Daoy (cell line): ENCODE measurements at places on chromosomes 6 and 20. TPM values are rescaled to one million over a fixed set of nuclear protein-coding genes. Genes with fewer than 3 reads are reported as not detected.

- no peak for DNase-seq
Measured at GRCh38 chr6:167285077-167285770, 5.9 kb upstream of the UNC93A start.

The PCSK2 gene
- total RNA-seq: 0.06 TPM in 1 of 2 replicates, not detected in the other

DNA sequence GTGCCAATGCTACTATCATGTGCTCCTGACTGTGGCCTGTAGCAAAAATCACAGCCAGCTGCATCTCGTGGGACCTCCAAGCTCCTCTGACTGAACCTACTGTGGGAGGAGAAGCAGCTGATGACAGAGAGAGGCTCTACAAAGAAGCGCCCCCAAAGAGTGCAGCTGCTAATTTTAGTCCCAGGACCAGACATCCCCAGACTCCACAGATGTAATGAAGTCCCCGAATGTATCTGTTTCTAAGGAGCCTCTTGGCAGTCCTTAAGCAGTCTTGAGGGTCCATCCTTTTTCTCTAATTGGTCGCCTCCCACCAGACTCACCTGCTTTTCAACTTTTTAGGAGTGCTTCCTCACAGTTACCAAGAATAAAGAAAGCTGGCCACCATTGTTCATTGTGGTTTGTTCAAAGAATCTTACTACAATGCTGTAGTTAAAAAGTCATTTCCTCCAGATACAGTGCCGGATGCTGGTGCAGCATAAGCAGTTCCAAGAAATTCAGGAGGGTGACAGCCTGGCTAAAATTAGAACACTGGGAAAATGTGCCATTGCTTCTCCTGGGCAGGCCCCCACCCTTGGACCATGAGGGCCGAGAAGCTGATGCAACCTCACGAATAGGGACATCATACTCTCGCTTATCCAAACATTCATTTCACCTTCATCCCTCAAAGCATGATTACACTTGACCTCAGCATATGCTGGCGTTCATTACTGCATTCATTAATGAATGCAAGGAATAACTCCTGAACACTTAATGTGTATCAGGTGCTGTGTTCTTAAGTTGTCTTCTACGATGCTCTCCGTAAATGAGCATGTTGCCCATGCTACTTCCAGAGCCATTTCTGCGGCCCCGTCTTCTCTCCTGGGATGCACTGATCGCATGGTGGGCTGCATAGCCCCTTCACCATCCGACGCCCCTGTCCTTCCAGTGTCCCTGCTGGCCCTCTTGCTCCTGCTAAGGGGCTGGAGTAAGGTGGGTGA lies 66.4 kb downstream of the LY86 start:
- no peak for DNase-seq

DNA sequence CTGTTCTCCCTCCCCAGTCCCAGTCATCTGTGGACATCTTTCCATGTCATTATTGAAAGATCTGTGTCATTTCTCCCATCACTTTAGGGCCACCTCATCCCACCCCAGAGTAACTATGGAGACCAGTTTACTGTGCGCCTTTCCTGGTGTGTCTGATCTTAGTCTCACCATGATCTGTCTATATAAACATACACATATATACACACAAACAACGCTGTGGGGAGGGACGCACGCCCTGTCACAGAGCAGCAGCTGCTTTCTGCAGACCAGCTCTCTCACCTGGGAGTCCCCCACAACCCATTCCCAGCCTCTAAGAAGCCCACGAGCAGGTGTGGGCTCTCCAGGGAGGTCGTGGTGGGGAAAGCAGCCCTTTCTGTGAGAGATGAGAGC lies 68.1 kb upstream of the TOX2 start:
- no peak for DNase-seq

- DNase-seq: no peak
Measured at GRCh38 chr20:45685896-45686295, 15.9 kb upstream of the WFDC11 start.

The NKAPL gene
- not detected in 2 replicates for total RNA-seq

The CALHM4 gene
- not detected in 2 replicates for total RNA-seq

The BPIFB1 gene
- total RNA-seq: not detected in 2 replicates
